Cardiac fibroblast (primary cell): ENCODE measurements at places on chromosomes 6 and 20.

DNA sequence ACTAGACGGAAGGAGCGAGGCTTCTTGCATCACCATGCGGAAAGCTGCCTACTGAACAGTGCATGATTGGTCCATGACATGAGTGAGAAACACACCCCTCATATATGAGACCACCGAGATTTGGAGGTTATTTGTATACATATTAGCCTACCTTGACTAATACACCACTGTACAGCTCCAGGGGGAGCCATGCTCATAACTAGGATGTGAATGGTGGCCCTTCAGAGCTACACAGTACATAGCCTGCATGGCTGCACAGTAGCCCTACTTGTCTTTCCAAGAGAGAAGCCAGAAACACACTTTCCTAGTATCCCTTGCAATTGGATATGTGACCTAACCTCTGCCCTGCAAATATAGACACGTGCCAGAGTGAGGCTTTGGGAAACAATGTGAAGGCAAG is 21.8 kb upstream of the MCUR1 start:
- no peak for DNase-seq

- DNase-seq: peak; percentile 31
Observed at GRCh38 chr6:40957616-40958492, 81.2 kb downstream of the UNC5CL start.

GRCh38 chr6:166765234-166765541 is 138.1 kb upstream of the RPS6KA2 start:
- DNase-seq: no peak

DNA sequence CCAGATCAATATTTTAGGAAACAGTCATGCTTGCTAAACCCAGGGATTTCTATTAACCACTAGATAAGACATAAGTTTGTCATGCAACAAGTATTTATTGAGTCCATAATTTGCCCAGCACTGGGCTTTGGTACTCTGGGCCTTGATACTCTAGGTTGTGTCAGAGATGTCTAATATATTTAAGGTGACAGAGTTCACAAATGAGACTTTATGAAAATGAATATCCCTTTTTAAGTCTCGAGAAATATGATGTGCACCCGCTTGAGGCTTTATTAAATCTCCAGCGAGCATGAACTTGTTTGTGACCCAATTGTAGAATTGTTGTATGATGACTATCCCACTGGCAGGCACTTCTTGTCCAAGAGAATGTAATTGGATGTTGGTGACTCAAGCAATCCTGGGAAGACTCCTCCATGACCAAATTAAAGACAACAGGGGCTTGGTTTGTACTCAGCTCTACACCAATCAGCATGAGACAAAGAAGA is 109.2 kb downstream of the ESR1 start:
- peak; percentile 25 for DNase-seq

GRCh38 chr20:58374027-58374850 is 14.8 kb upstream of the VAPB start:
- DNase-seq: no peak

DNA sequence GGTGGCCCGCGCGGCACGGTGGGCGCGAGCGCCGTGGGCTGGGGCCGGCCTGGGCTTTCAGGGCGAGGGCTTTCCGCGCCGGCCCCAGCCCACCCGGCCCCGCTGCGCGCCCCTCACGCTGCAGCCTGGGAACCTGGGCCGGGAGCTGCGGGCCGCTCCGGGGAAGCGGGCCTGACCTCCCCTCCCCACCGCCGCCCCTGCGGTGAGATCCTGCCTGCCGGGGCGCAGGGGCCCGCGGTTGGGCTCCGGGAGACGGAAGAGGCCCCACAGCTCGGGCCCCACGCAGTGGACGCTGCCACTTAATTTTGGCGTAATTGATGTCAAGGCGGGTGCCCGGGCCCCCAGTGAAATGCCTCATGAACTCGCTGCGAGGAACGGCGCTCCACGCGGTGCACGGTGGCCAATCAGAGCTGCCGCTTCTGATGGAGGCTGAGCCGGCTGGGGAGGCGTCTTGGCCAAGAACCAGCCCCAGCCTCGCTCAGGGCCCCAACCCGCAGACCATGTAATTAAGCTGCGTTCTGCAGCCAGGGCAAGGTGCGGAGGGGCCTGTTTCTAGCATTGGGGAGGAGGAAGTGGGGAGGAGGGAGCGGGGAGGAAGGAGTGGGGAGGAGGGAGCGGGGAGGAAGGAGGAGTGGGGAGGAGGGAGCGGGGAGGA is 96.1 kb upstream of the BHLHE23 start:
- peak; percentile 48 for DNase-seq

GRCh38 chr6:1912731-1913130 is 303.0 kb downstream of the FOXC1 start:
- DNase-seq: no peak

DNA sequence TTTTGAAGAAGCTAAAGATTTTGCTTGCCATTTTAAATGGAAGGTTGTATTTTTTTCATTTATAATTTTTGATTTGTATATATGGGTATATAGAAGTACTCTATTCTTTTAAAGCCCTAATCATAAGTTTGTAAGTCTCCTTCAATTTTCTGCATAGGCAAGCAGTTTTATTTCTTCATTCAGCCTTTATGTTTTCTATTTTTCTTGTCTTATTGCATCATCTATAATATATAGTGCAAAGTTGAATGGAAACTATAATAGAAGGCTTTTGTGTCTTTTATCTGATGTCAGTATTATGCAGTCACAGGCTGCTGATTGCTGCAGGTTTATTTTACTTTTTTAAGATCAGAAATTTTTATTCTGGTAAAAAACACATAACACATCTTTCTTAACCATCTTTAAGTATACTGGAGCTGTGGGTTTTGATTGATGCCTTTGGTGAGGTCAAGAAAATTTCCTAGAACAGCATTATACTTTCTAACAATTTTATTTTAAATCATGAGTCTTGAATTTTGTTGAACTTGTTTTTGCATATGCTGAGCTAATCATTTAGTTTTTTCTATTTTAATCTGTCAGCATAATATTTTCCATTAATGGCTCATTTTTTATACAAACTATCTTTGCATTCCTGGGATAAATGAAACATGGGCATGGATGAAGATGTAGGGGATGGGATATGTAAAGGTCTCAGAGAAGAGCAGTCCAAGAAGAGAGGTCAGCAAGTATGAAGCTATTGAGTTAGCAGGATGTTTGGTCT is 366.7 kb upstream of the MAP3K7 start:
- no peak for DNase-seq

- no peak for DNase-seq
Observed at GRCh38 chr6:148309301-148309700, 33.3 kb upstream of the SASH1 start.

- DNase-seq: no peak
Observed at GRCh38 chr6:156839129-156839528, 62.0 kb downstream of the ARID1B start.

GRCh38 chr6:35014786-35015185 is 125.7 kb downstream of the ANKS1A start:
- peak; percentile 28 for DNase-seq

DNA sequence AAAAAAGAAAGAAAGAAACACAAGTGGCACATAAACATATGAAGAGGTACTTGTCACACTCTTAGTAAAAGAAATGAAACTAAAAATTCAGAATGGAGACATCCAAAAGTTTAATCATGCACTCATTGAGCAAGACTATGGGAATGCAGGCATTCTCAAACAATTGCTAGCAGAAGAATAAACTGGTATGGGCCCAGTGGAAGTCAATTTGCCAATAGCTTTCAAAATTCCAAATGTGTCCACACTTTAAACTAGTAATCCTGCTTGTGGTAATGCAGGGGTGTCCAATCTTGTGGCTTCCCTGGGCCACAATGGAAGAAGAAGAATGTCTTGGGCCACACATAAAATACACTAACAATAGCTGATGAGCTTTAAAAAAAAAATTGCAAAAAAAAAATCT is 97.4 kb downstream of the EPB41L2 start:
- peak; percentile 88 for DNase-seq

- DNase-seq: peak; percentile 92
Observed at GRCh38 chr20:31695849-31696804, 26.5 kb downstream of the BCL2L1 start.

GRCh38 chr6:32203426-32204267 is 11.2 kb upstream of the GPSM3 start:
- no peak for DNase-seq
